ENCODE measurements at places on chromosomes 4 and X. TPM values are rescaled to one million over a fixed set of nuclear protein-coding genes. Genes with fewer than 3 reads are reported as not detected.
A peak's percentile ranks its signal among the peaks of the same experiment; 100 is the strongest.

DNA sequence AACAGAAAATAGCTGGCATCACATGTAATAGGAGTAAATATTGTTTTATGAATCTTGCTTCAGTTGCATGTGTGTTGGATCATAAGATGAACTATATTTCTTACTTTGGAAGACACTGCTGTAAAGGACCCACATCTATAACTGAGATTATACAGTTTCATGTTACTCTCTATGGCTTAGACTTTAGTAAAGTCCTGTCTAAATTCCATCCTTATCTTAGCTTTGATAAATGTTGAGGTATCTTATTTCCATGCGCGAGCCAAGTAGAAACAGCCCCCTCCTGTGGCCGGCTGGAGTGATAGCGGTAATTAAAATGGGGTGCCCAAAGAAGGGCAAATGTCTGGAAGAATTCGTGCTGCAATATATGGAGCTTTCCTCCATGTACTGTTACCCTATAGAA, 43.0 kb downstream of the CCDC158 start:
- DNase-seq = no peak

LDB2 gene
- total RNA-seq = 57.1 TPM

DNA sequence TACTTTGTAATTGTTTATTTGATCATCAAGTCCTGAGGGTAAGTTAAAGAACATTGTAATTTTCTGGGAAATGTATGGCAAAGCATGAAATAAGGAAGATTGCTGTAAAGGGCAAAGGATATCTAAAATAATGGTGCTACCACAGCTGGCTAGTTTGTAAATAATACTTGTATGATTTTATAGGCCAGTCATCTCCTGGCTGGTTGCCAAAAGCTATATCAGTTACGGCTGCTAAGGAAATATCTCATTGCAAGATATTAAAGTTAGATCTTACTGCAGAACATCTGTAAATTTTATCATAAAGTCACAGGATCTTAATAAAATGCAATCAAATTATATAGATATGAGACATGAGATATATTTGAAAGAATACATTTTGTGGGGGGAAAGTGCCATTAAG, 150.8 kb upstream of the CXCL13 start:
- DNase-seq = no peak

DNA sequence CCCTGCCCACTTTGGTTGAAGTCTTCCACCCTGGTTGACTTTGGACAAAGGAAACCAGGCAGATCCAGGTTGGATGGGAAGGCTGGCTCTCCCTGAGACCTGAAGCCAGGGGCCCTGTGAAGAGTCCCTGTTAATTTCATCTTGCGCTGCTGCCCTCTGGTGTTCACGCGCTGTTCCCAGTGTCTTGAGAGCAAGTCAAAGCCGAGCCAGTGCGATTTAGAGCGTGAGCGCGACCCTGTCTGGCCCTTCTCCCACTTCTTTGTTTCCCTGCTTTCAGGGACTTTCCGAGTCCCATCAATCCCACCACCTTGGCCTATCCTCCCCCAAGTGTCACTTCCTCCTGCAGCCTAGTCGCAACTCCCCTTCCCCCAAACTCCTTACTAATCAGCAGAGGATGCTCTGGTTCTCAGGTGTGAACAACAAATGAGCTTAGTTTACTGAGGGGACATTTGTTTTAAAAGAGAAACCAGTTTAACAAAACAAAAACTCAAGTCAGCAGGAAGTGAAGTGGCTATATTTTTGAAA, 25.8 kb upstream of the CHRNA9 start:
- peak; percentile 76 for DNase-seq

Measured in glomerular endothelial cell (primary cell).